ENCODE measurements at places on chromosomes 6 and 20.

GRCh38 chr6:25012657-25013056 is 76.9 kb upstream of the RIPOR2 start:
- DNase-seq: no peak

- DNase-seq: no peak
These were observed 26.9 kb downstream of the CLVS2 start for GRCh38 chr6:123022975-123023374.

GRCh38 chr20:25991051-25991755 is 294.6 kb upstream of the ZNF337 start:
- DNase-seq: no peak

DNA sequence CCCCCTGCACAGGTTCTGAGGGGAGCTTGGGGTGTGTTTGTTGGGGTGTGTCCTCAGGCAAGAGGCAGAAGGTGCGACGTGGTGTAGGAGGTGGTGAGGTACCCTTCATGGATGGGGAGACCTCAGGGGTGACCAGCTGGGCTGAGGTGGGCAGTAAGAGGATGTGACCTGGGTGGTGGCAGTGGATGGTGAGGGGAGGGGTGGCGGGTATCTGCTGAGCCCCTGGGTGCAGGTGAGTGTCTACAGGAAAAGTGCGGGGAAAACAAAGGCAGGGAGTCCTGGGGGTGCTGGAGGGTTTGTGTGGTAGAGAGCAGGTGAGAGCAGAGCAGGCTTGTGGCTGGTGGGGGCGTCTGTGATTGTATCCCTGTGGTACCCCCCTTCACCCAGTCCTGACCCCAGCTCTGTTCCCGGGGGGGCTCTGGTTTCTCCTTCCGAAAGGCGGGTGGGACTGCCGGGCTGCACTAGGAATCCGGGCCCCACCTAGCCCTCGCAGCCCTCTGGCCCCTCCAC is 631 bp downstream of the RAET1L start:
- no peak for DNase-seq

- DNase-seq: no peak
These were observed 575.7 kb upstream of the MARCKS start for GRCh38 chr6:113281431-113281830.

DNA sequence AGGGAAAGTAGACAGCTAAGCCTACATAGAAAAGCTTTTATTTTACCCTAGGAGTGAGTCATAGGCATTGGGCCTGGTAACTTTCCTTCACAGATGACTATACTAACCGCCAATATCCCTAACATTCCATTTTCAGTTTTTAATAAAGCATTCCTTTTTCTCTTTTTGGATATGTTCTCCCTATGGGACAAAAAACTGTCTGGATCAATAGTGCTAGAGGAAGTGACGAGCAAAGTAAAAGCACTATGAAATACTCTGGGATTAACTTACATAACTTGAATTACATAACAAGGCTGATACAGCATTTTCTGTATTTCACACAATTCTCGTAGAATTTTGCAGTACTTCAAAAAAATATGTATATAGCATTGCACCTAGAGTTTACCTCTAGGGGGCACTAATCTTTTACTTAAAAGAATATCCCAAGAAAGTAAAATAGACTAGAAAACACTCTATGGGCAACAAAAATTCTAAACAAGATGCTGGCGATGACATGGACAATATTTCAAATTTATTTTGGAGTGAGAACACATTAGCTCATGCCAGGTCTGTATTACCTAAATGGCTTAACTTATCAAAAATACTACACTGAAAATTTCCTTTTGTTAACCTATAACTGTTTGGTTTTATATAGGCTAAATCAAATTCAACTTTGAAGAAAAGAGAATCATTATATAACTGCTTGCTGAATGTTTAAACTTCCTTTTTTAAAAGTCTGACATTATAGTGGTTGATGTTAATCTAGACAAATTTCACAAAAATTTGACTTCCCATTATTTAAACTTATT is 66.3 kb upstream of the DST start:
- DNase-seq: no peak

- DNase-seq: no peak
These were observed 68.1 kb downstream of the ITCH start for GRCh38 chr20:34431168-34431567.

DNA sequence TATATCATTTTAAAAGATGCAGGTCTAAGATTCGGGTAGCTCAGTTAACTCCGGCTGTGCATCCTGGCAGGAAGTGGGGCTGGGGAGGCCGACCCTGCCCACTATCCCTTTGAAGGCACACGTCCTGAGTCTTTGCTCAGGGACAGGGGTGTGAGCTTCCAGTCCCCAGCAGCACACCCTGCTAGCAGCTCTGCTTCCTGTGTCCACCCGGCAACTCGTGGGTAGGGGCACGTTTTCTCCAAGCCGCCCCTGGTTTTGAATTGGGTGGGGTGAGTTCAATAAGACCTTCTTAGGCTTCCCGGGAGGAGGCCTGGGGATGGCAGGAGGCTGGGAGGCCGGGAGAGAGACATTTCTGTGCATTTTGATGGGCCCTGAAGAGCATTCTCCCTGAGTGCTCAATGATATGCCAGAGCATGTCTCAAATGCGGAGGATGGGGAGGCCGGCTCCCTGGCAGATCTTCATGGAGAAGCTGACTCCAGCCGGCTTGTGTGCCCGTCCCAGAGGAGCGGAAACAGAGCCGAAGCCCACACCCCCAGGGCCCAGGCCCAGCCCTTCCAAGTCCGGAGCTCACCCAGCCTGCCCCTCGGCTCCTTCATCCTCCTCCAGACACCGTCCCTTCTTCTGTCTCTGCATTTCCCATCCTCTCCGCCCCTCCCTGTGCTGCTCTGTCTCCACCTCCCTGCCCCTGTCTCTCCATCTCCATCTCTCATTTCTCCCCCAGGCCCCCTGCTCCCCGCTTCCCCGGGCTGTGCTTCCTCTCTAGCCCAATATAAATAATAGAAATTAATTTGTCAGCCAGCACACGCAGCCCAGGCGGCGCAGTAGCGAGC is 36.3 kb upstream of the ZFAND3 start:
- peak; percentile 28 for DNase-seq

- no peak for DNase-seq
These were observed 105.1 kb upstream of the HCRTR2 start for GRCh38 chr6:55069132-55069781.

DNA sequence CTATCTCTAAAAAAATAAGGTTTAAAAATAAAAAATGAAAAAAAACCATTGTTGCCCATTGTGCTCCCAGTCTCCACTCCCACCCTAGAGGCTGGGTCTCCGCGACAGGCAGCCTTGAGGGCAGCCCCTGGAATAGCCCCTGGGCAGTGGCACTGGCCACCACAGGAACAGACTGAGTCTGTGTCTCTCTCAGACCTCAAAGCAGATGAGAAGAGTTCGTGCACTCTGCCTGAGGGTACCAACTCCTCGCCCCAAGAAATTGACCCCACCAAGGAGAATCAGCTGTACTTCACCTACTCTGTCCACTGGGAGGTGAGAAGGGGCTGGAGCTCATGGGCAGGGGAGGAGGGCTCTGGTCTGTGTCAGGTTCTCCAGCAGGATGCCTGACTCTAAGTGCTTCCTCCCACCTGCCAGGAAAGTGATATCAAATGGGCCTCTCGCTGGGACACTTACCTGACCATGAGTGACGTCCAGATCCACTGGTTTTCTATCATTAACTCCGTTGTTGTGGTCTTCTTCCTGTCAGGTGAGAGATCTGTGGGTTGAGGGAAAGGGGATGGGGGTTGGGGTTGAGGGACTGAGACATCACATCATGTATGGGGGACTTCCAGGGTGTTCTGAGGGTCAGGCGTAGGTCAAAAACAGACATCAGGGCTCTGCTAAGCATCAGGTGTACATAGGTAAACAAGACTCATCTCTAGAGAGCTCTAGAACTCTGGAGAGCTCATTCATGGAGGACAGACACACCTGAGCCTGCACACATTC is 35.6 kb downstream of the TM9SF4 start:
- no peak for DNase-seq

DNA sequence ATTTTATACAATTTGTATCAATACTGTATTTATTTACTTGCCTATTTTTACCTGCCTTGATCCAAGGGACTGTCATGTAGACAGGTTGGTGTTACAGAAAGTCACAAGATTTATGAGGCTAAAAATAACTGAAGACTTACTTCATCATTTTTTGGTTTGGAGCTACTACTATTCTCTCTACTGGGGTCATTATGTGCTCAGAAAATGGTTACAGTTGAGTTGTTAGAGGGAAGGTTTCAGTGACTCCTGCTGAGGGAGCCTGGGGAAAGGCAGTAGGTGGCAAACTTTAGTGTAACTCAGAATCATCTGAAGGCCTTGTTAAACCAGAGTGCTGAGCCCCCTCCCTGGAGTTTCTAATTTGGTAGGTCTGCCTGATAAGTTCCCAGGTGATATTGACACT is 118.8 kb downstream of the TINAG start:
- DNase-seq: no peak

GRCh38 chr6:42100029-42100901 is 42.2 kb downstream of the C6orf132 start:
- DNase-seq: no peak

DNA sequence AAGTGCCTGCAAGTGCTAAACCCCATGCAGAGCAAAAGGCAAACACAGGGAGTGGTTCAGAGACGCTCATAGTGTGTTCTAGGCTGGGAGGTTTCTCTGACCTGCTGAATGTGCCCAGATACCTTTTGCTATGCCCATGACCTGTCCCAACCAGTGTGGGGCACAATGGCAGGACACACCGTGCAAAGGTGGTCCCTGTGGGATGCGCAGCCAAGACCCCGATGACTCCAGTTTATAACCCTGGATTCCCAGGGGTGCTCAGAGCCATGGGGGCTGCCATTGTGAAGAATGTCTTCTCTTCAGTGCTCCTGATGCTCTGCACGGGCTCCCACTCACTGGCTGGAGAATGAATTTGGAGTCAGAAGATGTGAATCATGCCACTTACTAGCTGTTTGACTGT is 2.2 kb upstream of the NINL start:
- DNase-seq: no peak

DNA sequence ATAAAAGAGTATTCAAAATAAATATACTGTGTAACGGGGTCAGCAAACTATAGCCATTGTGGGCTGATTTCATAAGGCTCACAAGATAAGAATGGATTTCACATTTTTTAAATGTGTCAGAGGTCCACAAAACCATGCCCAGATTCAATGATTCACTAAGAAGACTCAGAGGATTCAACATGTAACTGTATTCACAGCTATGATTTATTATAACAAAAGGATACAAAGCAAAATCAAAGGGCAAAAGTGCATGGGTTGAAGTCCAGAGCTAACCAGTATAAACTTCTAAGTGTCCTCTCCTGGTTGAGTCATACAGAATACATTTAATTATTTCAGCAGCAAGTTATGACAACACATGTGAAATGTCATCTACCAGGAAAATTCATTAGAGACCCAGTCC is 49.2 kb downstream of the TBC1D32 start:
- no peak for DNase-seq

DNA sequence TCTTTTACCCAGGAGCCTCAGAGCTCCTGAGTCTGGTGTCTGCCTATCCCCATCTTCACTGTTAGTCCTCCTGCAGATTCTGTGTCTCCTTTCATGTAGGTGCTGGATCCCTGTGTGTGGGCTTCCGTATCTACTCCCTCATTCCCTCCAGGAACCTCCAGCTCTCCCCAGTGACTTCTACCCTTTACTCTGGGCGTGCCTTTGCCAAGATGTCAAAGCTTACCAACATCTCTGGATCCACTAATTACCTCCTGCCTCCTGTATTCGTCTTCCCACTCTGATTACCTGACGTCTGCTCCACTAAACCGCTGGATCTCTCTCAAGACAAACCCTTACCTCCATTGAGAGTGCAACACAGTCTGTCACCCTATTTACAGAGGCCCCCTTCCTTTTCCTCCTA is 2.2 kb upstream of the C6orf136 start:
- no peak for DNase-seq
